ENCODE measurements at places on chromosomes 4 and X.

- no peaks in the 10 kb centered on the region for H3K36me3 ChIP-seq
- DNase-seq, result no peak
- no peak overlapping the region for H3K4me3 ChIP-seq
- H3K27me3 ChIP-seq, result no peaks in the 10 kb centered on the region
- H3K27ac ChIP-seq, result no peak overlapping the region
Measured at GRCh38 chrX:121000589-121000988, 15.0 kb upstream of the CT47A1 start.

GRCh38 chr4:39928538-39928937 is 49.2 kb downstream of the PDS5A start:
- H3K4me3 ChIP-seq, result no peak overlapping the region
- no peak overlapping the region for H3K27ac ChIP-seq
- H3K36me3 ChIP-seq, result peaks cover 38% of the 10 kb centered on the region

- no peak overlapping the region for H3K4me3 ChIP-seq
- H3K27me3 ChIP-seq, result no peaks in the 10 kb centered on the region
- H3K4me1 ChIP-seq, result no peaks in the 10 kb centered on the region
- DNase-seq, result no peak
- H3K36me3 ChIP-seq, result no peaks in the 10 kb centered on the region
Measured at GRCh38 chrX:144042271-144042670, 158.4 kb downstream of the UBE2NL start.

DNA sequence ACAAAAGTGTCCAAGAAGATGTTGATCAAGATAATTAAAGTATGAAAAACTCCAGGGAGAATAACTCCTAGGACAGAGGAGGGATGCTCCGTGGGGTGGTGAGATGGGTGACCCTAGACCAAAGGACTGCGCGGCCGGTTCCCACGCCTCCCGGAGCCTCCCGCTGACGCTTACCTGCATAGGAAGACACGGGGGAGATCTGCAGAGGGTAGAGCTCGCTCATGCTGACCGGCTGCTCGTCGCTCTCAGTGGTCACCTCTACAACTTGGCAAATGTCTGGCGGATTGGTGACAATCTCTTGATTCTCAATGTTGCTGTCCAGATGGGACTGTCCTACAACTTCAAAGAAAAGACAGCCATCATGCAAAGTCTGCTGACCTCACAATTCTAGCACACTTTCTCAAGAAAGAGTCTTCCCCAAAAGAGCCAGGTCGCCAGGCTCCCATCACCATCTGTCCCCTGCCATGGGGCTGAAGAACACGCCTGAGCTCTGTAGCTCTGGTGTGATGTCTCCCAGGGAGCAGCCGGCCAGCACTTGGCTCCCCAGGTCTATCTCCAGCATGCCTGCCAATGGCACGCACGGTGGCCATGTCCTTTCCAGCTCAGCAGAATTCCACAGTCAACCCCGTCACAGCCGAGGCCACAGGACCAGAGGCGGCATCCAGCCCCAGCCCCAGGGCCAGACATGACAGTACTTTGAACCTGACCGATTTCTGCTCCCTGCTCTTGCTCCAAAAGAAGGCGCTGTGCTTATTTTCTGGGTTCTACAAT is 75.4 kb downstream of the IRF2 start:
- peaks cover 90% of the 10 kb centered on the region for H3K36me3 ChIP-seq
- no peaks in the 10 kb centered on the region for H3K27me3 ChIP-seq
- H3K27ac ChIP-seq, result no peak overlapping the region
- DNase-seq, result no peak
- no peak overlapping the region for H3K4me3 ChIP-seq

GRCh38 chr4:8207314-8207713 is 8.2 kb downstream of the SH3TC1 start:
- DNase-seq, result no peak
- peaks cover 7% of the 10 kb centered on the region for H3K4me1 ChIP-seq
- H3K4me3 ChIP-seq, result no peak overlapping the region
- H3K36me3 ChIP-seq, result no peaks in the 10 kb centered on the region
- H3K27ac ChIP-seq, result no peak overlapping the region

DNA sequence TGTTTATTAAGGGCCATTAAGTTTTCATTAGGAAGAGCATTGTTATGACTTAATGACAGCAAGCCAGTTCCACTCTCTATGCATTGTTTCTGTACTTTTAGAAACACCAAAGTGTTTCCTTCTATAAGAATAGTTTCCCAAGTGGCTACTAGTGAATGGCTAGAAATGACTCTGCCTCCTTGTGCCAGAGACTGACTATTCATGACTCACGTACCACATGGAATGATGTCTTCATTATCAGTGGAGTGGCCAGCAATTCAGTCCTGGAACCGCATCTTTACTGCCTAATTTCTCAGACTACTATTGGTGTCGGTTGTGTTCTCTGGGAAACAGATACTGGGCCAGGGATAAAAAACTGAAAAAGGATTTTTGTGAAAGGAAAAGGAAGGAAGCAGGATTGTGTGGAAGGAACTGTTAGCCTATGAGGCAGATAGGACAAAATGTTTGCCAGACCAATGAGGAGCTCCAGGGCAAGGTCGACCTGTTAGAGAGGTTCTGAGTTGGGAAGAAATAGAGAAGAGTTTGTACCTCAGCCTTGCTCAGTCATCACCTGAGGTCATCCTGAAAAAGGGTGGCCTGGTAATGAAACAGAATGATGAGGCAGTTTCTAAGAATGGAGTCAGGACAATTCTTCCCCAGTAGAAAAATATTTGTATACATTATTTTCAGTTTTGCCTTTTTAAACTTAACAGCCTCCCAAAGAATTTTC is 218.6 kb downstream of the SPCS3 start:
- H3K4me3 ChIP-seq, result no peak overlapping the region
- no peak for DNase-seq
- H3K27ac ChIP-seq, result peak overlapping the region; percentile 39
- H3K4me1 ChIP-seq, result no peaks in the 10 kb centered on the region
- no peaks in the 10 kb centered on the region for H3K36me3 ChIP-seq

DNA sequence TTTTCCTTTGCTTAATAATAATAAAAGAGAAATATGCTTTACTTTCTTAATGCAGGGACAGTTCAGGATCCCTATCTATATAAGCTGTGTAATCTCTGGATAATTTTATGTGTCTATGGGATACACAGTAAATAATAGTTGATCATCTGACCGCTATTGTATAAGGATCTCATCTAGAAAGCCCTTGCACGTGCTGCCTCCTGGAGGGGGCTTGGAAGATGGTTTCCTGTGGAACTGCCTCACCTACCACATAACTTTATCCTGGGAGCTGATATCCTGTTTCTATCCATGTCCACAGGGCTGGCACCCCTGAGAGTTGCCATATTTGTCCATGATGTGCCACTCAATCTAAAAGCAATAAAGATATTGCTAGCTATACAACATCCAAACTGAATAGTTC is 139.3 kb upstream of the FRMPD4 start:
- H3K36me3 ChIP-seq, result no peaks in the 10 kb centered on the region
- H3K4me1 ChIP-seq, result no peaks in the 10 kb centered on the region
- no peaks in the 10 kb centered on the region for H3K27me3 ChIP-seq
- no peak overlapping the region for H3K27ac ChIP-seq

GRCh38 chr4:107278791-107279483 is 242.8 kb upstream of the DKK2 start:
- H3K36me3 ChIP-seq, result no peaks in the 10 kb centered on the region
- no peak for DNase-seq
- H3K4me1 ChIP-seq, result no peaks in the 10 kb centered on the region
- no peaks in the 10 kb centered on the region for H3K27me3 ChIP-seq

DNA sequence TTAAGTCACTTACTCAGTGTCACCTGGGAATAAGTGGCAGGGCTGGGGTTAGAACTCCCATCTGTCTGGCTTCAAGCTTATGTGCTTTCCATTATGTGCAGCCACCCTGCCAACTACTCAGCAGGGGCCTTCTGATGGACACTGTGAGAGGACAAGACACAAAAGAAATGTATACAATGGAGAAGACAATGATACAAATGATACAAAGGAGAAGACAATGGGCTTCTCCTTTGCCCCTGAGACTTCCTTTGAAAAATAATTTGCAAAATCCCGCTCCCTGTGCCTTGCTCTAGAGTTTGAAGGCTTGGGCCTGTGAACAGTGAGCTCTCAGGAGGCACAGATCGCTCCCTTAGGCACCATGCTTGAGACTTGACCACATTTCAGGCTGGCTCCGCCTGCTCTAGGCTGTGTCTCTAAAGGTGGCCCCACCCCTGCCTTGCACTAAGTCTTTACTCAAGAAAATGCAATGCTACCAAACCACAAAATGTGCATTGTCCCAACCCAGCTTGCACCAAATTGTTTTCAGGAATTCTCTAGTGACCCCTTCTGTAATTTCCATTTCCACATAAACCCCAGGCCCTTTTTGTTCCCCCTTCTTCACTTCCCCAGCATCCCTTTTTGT is 27.1 kb upstream of the STX18 start:
- no peaks in the 10 kb centered on the region for H3K4me1 ChIP-seq
- DNase-seq, result no peak
- no peaks in the 10 kb centered on the region for H3K36me3 ChIP-seq
- no peak overlapping the region for H3K4me3 ChIP-seq

- DNase-seq, result no peak
- H3K27ac ChIP-seq, result no peak overlapping the region
- no peaks in the 10 kb centered on the region for H3K27me3 ChIP-seq
- H3K4me1 ChIP-seq, result no peaks in the 10 kb centered on the region
- H3K4me3 ChIP-seq, result no peak overlapping the region
Measured at GRCh38 chrX:99371976-99372595, 1038.0 kb downstream of the PCDH19 start.

DNA sequence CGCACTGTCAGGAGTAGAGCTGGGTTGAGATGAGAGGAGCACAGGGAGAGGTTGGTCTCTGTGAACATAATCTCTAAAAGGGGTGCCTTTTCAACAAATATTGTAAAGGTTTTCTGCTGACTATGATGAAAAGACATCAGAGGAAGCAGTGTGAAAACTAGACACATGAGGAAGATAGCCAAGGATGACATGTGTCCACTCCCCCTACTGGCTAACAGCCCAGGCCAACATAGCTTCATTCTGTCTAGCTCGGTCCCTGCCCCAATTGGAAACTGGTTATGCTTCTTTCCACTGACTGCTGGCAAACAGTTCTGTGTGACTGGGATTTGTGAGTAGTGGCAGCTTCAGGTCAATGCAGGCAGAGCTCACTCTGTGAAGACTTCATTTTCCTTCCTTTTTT is 115.4 kb upstream of the ESX1 start:
- H3K4me3 ChIP-seq, result no peak overlapping the region
- H3K27ac ChIP-seq, result no peak overlapping the region
- no peaks in the 10 kb centered on the region for H3K36me3 ChIP-seq
- DNase-seq, result no peak
- H3K4me1 ChIP-seq, result no peaks in the 10 kb centered on the region
- no peaks in the 10 kb centered on the region for H3K27me3 ChIP-seq

- H3K4me1 ChIP-seq, result no peaks in the 10 kb centered on the region
- no peak for DNase-seq
- no peak overlapping the region for H3K4me3 ChIP-seq
- H3K36me3 ChIP-seq, result no peaks in the 10 kb centered on the region
- H3K27ac ChIP-seq, result no peak overlapping the region
Measured at GRCh38 chrX:45344594-45344993, 143.9 kb upstream of the DIPK2B start.

DNA sequence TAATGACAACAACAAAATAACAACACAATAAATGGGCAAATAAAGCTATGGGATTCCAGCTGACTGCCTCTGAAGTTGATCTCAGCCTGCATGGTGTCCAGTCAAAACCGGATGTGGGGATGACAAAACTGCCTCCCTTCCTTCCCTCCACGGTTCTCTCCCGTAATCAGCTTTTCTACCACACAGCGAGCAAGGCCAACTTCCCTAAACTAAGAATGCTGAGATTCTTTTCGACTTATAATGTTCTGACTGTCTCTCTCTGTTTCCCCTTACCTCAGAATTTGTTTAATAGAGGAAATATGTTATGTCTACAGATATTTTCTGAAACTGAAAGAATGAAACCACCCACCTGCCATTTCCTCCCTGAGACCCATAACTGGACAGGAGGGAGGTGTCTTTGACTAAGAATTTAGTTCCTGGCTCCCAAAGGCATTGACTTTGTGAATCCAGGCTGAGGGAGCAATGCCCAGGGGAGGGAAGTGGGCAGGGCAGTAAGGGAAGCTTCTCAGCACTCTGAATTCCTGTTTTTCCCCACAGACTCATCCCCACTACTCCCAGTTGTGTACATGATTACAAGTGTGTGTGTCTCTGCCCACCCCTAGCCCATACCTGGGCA is 1.0 kb upstream of the TLR1 start:
- DNase-seq, result peak; percentile 46
- H3K27ac ChIP-seq, result peak overlapping the region; percentile 99
- H3K4me3 ChIP-seq, result peak overlapping the region; percentile 86
- H3K4me1 ChIP-seq, result peaks cover 41% of the 10 kb centered on the region

GRCh38 chr4:126445596-126445995 is 1130.8 kb downstream of the FAT4 start:
- DNase-seq, result no peak
- no peak overlapping the region for H3K4me3 ChIP-seq
- H3K36me3 ChIP-seq, result no peaks in the 10 kb centered on the region

- H3K36me3 ChIP-seq, result no peaks in the 10 kb centered on the region
- no peak for DNase-seq
- H3K4me1 ChIP-seq, result no peaks in the 10 kb centered on the region
- H3K27me3 ChIP-seq, result no peaks in the 10 kb centered on the region
Measured at GRCh38 chrX:20361081-20361889, 94.6 kb upstream of the RPS6KA3 start.

GRCh38 chr4:95505151-95505550 is 43.6 kb downstream of the UNC5C start:
- H3K4me1 ChIP-seq, result no peaks in the 10 kb centered on the region
- H3K4me3 ChIP-seq, result no peak overlapping the region
- no peak for DNase-seq

DNA sequence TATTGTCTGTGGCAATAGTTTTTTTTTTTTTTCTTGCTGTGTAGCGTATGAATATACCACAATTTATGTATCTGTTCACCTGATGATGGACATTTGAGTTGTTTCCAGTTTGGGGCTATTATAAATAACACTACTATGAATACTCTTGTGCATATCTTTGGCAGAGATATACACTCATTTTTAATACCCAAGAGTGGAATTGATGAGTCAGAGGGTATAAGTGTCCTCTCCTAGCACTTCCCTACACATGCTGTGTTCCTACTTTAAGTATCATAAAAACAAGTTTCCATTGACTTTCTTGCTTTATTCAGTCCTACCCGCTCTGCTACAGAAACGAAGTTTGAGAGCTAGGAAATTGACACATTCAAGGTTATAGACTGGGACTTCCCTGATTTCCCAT is 39.8 kb downstream of the XIAP start:
- no peak overlapping the region for H3K4me3 ChIP-seq
- peaks cover 25% of the 10 kb centered on the region for H3K36me3 ChIP-seq
- no peak for DNase-seq

DNA sequence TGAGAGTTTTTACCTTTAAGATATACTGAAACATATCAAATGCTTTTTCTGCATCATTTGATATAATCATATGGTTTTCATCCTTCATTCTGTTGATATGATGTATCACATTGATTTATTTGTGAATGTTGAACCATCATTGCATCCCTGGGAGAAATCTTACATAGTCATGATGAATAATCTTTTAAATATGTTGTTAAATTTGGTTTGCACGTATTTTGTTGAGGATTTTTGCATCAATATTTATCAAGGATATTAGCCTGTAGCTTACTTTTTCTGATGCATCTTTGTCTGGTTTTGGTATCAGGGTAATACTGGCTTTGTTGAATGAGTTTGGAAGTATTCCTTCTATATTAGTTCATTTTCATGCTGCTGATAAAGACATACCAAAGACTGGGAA is 541.4 kb downstream of the TLL1 start:
- no peaks in the 10 kb centered on the region for H3K36me3 ChIP-seq
- no peaks in the 10 kb centered on the region for H3K4me1 ChIP-seq
- H3K27ac ChIP-seq, result no peak overlapping the region
- no peaks in the 10 kb centered on the region for H3K27me3 ChIP-seq
